ENCODE measurements at places on chromosomes 3 and 15. TPM values are rescaled to one million over a fixed set of nuclear protein-coding genes. Genes with fewer than 3 reads are reported as not detected.

The APOD gene
- 1.3 TPM for total RNA-seq

The COL7A1 gene
- 140 TPM for total RNA-seq

The TNNC1 gene
- 1.3 TPM for total RNA-seq

The TMOD2 gene
- total RNA-seq: 5.2 TPM

The GUCA1C gene
- not detected for total RNA-seq

The OXSM gene
- total RNA-seq: 8.2 TPM

The RAB6B gene
- total RNA-seq: 0.86 TPM

The SCAANT1 gene
- total RNA-seq: not detected

The ZMYND10 gene
- total RNA-seq: 0.97 TPM

The SENP8 gene
- total RNA-seq: 2.6 TPM

The ACOX2 gene
- 12.1 TPM for total RNA-seq

The MCF2L2 gene
- total RNA-seq: 0.64 TPM

The EPHA3 gene
- under 0.01 TPM for total RNA-seq

The RAD18 gene
- 11.9 TPM for total RNA-seq

The DCLK3 gene
- under 0.01 TPM for total RNA-seq

The RLBP1 gene
- not detected for total RNA-seq

The SNX22 gene
- total RNA-seq: 0.32 TPM

The SNRPN gene
- 109 TPM for total RNA-seq

The EFCAB12 gene
- not detected for total RNA-seq

The PPP2R3A gene
- total RNA-seq: 23.2 TPM

The SEMA6D gene
- 3.0 TPM for total RNA-seq

The SLC9A9 gene
- total RNA-seq: 2.9 TPM

The WWTR1 gene
- total RNA-seq: 47.7 TPM

The SNUPN gene
- total RNA-seq: 28.1 TPM

The GOLGA6B gene
- not detected for total RNA-seq

The THSD4 gene
- total RNA-seq: 76.4 TPM

The IQCF5 gene
- not detected for total RNA-seq

The LMOD3 gene
- total RNA-seq: not detected

The IL16 gene
- total RNA-seq: 0.32 TPM

The MUC4 gene
- total RNA-seq: not detected

The TM4SF1 gene
- 52.2 TPM for total RNA-seq

The SLC22A13 gene
- total RNA-seq: 0.43 TPM

The FRMD5 gene
- 1.3 TPM for total RNA-seq

The NUP210 gene
- total RNA-seq: under 0.01 TPM

The CPEB1 gene
- total RNA-seq: 7.1 TPM

The RTF1 gene
- 30.0 TPM for total RNA-seq

The GABRG3 gene
- not detected for total RNA-seq

The MAP2K1 gene
- total RNA-seq: 21.6 TPM

The MYO5C gene
- not detected for total RNA-seq

The SLC15A2 gene
- under 0.01 TPM for total RNA-seq

The ADGRG7 gene
- total RNA-seq: not detected

The CCRL2 gene
- 0.64 TPM for total RNA-seq

The SLC51A gene
- total RNA-seq: not detected

The PRKCI gene
- 81.8 TPM for total RNA-seq

The CD276 gene
- total RNA-seq: 81.2 TPM

The SLCO2A1 gene
- 0.43 TPM for total RNA-seq

The FRMD4B gene
- total RNA-seq: under 0.01 TPM

The B3GALNT1 gene
- total RNA-seq: 17.7 TPM

The GCSAM gene
- not detected for total RNA-seq

The ERICH6 gene
- 0.43 TPM for total RNA-seq

The LRRC3B gene
- total RNA-seq: not detected

The P2RY1 gene
- 0.32 TPM for total RNA-seq

The POU1F1 gene
- not detected for total RNA-seq

The TIGIT gene
- under 0.01 TPM for total RNA-seq

The ADAMTS17 gene
- total RNA-seq: under 0.01 TPM

The CLDN18 gene
- total RNA-seq: not detected

The TGM5 gene
- not detected for total RNA-seq

The SLC12A1 gene
- total RNA-seq: not detected

The JMJD7 gene
- 2.2 TPM for total RNA-seq

The SEMA3G gene
- 0.32 TPM for total RNA-seq

Measured in fibroblast of villous mesenchyme (primary cell).